Thoracic aorta (tissue), 2 donors: ENCODE measurements at places on chromosomes 3 and 15. TPM values are rescaled to one million over a fixed set of nuclear protein-coding genes. Genes with fewer than 3 reads are reported as not detected.

ITIH1 gene
- total RNA-seq: not detected

- DNase-seq: no peak
These were observed 456.4 kb upstream of the CFAP20DC start for GRCh38 chr3:59506191-59506590.

GRCh38 chr3:154745122-154745521 is 315.1 kb upstream of the GPR149 start:
- no peak for DNase-seq

DNA sequence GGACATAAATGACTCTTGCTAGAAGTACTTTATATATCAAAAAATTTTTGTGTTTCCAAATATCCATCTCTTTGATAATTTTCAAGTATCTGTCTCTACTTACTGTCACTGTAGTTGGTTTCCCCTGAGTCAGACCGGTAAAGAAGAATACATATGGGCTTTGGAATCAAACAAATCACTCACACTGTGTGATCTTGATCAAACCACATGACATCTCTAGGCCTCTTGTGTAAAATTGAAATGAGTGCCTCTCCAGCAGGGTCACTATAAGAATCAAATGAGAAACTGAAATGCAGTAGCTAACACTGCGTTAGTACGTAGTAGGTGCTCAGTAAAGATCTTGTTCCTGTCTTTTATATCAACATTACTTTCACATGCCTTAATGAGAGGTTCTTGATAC is 314.6 kb upstream of the STT3B start:
- no peak for DNase-seq

GRCh38 chr3:3740061-3740460 is 59.2 kb upstream of the LRRN1 start:
- DNase-seq: no peak

- no peak for DNase-seq
These were observed 12.7 kb downstream of the ATP10A start for GRCh38 chr15:25850154-25851111.

GRCh38 chr15:31297575-31298456 is 28.8 kb upstream of the KLF13 start:
- no peak for DNase-seq
